Activated CD4-positive, alpha-beta memory T cell treated with anti-CD3 and anti-CD28 coated beads for 36 hours (primary cell): ENCODE measurements at places on chromosomes 1 and 21. TPM values are rescaled to one million over a fixed set of nuclear protein-coding genes. Genes with fewer than 3 reads are reported as not detected.

The TSSK3 gene
- total RNA-seq, result 0.90 TPM

The LYPD8 gene
- not detected for total RNA-seq

The WNT3A gene
- total RNA-seq, result not detected

The TRIM46 gene
- total RNA-seq, result 7.1 TPM

The CFHR4 gene
- not detected for total RNA-seq

The TTF2 gene
- 102 TPM for total RNA-seq

The SH2D2A gene
- 280 TPM for total RNA-seq

The GFI1 gene
- 55.3 TPM for total RNA-seq
